Thoracic aorta (tissue), 2 donors: ENCODE measurements at places on chromosomes 2 and 18.

DNA sequence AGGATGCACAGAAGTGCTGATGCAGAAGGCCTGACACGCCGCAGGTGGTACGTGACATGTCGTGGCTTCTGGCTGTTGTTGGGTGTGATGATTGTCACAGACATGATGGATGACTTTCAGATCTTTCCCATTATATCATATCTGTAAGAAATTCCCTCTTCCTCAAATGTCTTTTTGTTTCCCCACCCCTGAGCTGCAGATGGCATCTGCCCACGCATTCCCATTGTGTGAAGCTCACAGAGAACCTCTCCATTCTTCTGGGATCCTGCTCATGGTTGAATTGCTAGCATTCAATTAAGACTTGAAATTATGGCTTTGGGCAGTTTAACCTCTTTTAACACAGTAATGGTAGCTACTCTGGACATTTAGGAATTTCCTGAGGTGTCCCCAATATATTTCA is 28.3 kb upstream of the EPHA4 start:
- H3K27me3 ChIP-seq = no peaks in the 10 kb centered on the region
- no peaks in the 10 kb centered on the region for H3K4me1 ChIP-seq
- H3K36me3 ChIP-seq = no peaks in the 10 kb centered on the region
- no peak overlapping the region for H3K4me3 ChIP-seq
- no peak overlapping the region for H3K27ac ChIP-seq

DNA sequence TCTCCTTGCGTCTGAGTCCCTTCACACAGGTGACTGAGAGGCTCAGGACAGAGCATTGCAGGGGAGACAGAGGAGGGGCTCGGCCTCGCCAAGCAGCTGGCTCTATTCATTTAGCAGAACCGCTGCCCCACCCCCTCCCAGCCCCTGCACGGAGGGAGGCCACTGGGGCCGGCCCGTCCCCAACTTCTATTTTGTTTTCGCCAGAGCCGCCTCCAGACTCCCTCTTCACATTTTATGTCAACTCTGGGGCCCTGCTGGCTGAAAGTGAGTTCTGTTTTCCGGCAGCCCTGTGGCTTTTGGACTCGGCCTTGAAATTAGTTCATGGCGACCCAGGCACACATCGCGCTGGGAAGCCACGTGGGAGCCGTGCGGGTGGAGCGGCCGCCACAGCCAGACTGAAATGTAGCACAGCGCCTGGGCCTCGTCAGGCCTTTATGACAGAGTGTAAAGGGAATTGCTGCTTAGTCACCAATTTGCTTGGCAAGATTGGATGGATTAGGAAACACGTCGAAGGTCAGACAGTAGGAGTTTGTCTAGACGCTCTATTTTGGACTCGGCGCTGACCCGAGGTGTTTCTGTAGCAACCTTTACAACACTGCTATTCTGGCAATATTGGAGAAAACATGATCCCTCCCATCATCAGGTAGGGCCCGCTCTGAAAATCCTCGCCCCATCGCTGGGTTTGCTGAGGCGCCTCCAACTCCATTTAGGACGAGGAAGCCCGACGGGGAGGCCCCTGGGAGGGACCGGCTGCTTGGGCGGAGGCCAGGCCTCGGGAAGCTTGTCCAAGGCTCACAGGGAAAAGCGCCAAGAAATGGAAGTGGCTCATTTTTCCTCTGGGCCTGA is 90.7 kb upstream of the CTDP1 start:
- H3K27me3 ChIP-seq = no peaks in the 10 kb centered on the region
- peaks cover 19% of the 10 kb centered on the region for H3K4me1 ChIP-seq
- DNase-seq = peak; percentile 89
- no peaks in the 10 kb centered on the region for H3K36me3 ChIP-seq

DNA sequence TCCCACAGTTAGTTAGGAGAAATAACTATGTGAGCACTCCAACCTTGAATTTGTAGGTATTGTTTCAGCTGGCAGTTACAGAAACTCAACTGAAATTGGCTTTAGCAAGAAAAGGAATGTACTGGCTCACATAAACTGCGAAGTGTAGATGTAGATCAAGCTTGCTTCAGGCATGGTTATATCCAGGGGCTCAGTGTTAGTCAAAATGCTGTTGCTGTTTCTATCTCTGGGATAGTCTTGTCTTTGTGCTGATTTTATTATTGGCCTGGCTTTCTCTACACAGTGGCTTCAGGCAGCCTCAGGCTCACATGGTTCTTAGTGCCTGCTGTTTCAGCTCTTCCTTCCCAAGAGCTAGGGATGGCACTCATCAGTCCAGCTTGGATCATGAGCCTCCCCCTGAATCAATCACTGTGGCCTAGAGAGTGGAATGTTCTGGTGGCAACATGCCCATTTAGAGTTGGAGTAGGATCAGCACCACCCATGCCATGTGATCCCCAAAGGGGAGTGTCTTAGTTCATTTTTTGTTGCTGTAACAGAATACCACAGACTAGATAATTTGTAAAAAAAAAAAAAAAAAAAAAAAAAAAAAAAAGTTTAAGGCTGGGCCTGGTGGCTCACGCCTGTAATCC is 69.1 kb upstream of the FOXI3 start:
- no peak overlapping the region for H3K4me3 ChIP-seq
- H3K4me1 ChIP-seq = no peaks in the 10 kb centered on the region
- H3K27me3 ChIP-seq = no peaks in the 10 kb centered on the region
- no peak overlapping the region for H3K27ac ChIP-seq
- no peak for DNase-seq
- no peaks in the 10 kb centered on the region for H3K36me3 ChIP-seq

DNA sequence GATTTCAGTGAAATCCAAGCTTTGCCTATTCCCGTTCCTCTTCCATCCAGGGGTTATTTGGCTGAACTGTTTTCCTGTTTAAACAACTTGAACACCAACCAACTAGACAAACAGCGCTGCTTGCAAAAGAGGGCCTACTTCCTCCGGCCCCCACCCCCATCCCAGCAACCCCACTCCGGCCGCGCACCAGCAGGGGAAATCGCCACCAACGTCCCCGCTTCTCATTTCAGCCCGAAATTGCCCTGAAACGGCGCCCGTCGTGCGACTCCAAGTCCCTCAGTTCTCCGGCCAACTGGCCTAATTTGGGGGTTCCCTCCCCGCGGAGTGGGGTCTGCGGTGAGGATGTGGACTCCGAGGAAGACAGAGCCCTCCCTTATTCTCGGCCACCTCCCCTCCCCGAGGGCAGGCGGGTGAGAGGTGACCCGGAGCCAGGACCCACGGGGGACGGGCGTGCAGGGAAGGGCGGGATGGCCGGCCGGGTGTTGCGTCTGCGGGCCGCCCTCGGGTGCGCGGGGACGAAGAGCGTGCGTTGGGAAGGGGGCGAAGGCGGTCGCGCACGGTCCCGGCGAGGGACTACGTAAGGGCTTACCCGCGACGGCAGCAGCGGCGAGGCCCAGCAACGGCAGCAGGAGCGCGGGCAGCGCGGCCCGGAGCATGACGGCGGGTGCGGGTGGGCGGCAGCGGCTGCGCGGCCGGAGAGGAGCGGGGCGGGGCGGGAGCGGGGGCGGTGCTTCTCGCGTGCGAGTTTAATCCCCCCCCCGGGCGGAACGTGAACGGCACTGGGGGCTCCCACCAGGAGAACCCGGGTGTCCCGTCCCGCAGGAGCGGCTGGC is at the start of gene CD302:
Gene CD302, minus strand, starts transcription at position 666 of the 833 bp plus-strand sequence. Its CDS starts 10 bp downstream, at position 656.
- H3K27ac ChIP-seq = peak within 1 kb of the TSS; percentile 82
- H3K36me3 ChIP-seq = no peaks in the 10 kb centered on the region
- no peaks in the 10 kb centered on the region for H3K27me3 ChIP-seq
- peaks cover 15% of the 10 kb centered on the region for H3K4me1 ChIP-seq
- DNase-seq = peak; percentile 9

DNA sequence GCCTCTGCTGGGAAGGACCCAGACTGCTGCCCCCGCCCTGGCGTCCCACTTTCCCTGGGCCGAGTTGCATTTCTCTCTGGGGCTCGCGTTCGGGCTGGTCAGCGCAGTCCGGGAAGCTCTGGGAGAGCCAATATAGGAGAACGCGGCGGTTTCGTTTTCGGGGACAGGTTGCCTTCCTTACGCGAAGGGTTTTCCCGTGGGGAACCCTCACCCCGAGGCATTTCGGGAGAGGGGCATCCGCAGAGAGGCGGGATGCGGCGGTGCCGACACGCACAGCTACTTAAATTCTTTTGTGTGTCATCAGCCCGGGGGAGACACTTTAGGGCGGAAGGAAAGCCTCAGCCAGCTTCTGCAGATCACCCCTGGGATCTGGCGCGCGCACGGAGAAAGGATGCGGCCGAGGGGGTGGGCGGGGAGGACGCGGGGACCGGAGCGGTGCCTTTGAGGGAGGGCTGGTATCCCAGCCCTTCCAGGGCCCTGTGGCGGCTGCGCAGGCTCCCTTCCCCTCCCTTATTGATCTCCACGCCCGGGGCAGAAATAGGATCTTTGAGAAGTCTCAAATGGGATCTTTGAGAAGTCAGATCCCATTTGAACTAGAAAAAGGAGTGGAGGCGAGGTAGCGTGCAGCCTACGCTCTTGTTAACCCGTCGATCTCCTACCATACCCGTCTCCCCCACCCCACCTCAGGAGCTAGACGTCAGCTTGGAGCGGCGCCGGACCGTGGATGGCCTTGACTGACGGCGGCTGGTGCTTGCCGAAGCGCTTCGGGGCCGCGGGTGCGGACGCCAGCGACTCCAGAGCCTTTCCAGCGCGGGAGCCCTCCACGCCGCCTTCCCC is 1.2 kb downstream of the GATA6 start:
- peaks cover 18% of the 10 kb centered on the region for H3K36me3 ChIP-seq
- H3K27ac ChIP-seq = peak overlapping the region; percentile 98
- H3K4me1 ChIP-seq = no peaks in the 10 kb centered on the region
- H3K4me3 ChIP-seq = peak overlapping the region; percentile 100

DNA sequence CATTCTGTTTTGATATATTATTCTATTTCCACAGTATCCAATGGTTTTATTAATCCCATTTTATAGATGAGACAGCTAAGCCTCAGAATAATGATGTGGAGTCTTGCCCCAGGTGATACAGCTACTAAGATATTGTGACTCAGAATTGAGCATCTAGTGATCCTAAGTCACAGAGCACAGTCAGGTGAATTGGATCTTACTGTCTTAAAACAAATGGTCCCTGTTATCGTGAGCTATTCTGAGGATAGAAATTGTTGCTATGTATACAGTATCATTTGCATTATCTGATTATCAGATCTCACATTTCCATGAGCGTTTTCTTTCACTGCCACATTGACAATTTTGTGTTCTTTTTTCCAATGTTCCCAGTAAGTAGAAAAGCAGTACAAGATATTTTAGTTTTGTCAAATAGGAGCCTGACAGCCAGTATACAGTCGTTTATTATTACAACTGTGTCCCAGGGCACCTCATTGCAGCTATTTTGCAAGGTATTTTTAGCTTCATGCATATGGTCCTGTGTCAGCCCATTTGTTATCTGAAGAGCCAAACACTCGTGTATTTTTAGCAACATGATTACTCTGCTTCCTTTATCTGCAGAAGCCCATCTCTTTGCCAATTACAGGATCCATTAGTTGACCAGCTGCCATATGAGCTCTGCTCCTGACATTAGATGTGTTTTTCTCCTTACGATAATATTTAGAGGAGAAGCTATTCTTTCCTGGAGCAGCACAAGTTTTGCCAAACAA is 25.1 kb upstream of the SGPP2 start:
- no peak overlapping the region for H3K27ac ChIP-seq
- H3K4me3 ChIP-seq = no peak overlapping the region
- DNase-seq = no peak
- no peaks in the 10 kb centered on the region for H3K27me3 ChIP-seq

- peaks cover 3% of the 10 kb centered on the region for H3K4me1 ChIP-seq
- no peak overlapping the region for H3K27ac ChIP-seq
- no peak overlapping the region for H3K4me3 ChIP-seq
- DNase-seq = no peak
- H3K36me3 ChIP-seq = no peaks in the 10 kb centered on the region
These were observed 107.9 kb downstream of the B3GNT2 start for GRCh38 chr2:62303788-62304187.

DNA sequence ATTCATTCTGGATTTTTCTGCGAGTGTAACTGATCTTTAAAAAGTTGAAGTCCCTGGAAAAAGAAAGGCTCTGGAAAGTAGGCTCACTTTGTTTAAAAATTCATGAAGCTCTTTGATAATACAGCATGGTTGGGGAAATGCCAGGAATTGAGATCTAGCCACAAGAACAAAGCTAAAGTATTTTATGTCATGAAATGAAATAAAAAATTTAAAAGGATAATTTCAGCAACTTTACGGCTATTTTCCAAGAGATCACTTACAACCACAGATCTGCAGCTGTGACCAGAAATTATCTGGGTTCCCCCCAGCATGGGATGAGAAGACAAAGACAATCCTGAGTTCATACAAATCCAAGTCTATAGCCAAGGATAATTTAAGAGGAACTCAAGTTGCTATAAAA is 25.3 kb upstream of the RFX8 start:
- no peaks in the 10 kb centered on the region for H3K36me3 ChIP-seq
- H3K4me3 ChIP-seq = no peak overlapping the region
- no peak for DNase-seq
- H3K27me3 ChIP-seq = no peaks in the 10 kb centered on the region

- no peak overlapping the region for H3K27ac ChIP-seq
- H3K27me3 ChIP-seq = no peaks in the 10 kb centered on the region
- peaks cover 15% of the 10 kb centered on the region for H3K4me1 ChIP-seq
- DNase-seq = no peak
These were observed 53.4 kb upstream of the REV1 start for GRCh38 chr2:99543247-99543646.

DNA sequence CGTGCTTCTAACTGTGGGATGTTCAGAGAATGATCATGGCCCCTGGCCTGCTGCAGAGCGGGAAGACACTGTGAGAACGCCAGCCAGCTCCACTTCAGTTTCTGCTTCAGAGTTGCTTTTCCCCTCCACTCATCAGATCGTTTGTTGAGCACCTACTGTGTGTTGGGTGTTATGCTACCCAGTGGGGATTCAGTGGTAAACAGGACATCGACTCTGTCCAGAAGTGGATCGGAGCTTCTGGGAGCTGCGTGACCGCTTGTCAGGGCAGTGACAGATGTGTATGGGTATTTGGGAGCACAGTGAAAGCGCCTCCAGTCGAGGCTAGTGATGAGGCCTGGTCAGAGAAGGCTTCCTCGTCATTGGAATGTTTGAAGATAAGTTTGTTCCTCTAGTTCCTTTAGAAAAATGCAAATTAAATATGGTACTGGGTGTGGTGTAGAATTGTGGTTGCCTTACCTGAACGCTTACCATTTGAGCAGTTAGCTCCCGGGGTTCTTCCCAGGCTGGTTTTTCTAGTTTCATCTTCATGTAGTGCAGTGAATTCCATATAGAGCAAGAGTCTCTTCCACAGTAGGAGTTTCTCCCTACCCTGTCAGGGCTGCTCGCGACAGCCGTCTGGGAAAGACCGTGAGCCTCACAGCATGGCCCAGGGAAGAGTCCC is 2.8 kb downstream of the RAB12 start:
- no peak overlapping the region for H3K27ac ChIP-seq
- peaks cover 30% of the 10 kb centered on the region for H3K4me1 ChIP-seq
- no peaks in the 10 kb centered on the region for H3K36me3 ChIP-seq
- no peaks in the 10 kb centered on the region for H3K27me3 ChIP-seq
- DNase-seq = no peak

DNA sequence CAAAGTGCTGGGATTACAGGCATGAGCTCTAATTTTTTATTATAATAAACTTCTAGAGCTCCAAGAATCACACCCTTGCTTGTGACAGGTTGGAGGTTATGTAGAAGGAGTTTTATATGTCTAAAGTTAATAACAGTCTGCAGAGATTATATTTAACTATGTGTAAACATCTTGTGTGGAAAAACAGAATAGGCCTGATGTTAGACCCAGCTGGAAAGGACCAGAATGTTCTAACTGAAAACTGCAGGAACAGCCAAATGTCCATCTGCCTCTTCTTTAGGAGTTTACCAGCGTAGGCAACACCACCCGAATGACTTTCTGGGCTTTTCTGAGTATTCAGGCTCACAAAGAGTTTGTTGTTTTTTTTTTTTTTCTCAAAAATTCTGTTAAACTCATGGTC is 67.1 kb upstream of the CDCA7 start:
- no peaks in the 10 kb centered on the region for H3K36me3 ChIP-seq
- no peak for DNase-seq
- no peaks in the 10 kb centered on the region for H3K4me1 ChIP-seq
- no peak overlapping the region for H3K4me3 ChIP-seq
- no peaks in the 10 kb centered on the region for H3K27me3 ChIP-seq
